ENCODE measurements at places on chromosomes 3 and 15.
A peak's percentile ranks its signal among the peaks of the same experiment; 100 is the strongest.

- peak; percentile 83 for DNase-seq
These were observed 373.3 kb downstream of the GAP43 start for GRCh38 chr3:115996420-115997108.

- DNase-seq, result no peak
These were observed 5.7 kb downstream of the RASL12 start for GRCh38 chr15:65062061-65062460.

DNA sequence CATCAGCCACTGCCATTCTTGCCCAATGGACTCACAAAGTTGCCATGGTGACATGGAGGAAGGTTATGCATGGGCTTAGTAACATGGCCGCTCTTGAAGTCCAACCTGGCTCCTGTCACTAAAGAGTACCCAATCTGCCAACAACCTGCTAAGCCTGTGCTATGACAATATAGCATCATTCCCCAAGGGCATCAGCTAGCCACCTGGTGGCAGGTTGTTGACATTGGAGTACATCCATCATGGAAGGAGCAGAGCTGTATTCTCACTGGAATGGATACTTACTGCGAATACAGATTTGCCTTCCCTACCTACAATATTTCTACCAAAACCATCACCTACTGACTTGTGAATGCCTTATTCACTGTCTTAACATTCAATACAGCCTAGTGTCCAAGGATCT is 138.9 kb upstream of the RORA start:
- DNase-seq, result no peak

DNA sequence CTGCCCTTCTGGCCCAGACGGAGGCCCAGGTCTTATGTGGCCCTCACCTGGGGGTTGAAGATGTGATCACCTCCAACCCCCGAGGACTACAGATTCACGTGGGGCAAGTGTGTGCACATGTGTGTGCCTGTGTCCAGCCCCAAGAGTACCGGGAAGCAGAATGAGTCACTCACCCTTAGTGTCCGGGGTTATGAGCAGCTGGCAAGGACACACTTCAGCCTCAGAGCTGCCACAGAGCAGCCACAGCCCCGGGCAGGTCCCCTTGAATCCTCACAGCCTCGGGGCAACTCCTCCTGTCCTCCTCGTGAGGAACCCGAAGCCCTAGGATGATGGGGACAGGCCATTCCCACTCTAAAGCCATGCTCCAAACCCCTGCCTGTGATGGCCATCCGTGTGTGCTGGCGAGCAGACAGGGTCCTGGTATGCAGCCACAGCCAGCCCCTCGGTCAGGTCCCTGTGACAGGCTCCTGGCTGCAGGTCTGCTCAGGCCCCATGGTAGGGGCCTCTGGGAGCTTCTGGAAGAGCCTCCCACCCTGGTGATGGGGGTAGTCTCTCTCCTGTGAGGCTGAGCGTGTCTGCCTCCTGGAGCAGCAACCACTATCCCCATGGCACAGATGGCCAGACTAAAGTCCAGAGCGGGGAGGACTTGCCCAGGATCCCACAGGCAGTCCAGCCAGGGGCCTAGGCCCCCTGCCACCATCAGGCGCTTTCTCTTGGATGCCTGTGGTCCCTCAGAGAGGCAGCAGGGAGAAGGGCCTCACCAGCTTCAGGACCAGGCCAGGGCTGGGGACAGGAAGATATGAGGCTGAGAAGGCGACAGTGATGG is 852 bp downstream of the STAB1 start:
- DNase-seq, result peak; percentile 62

GRCh38 chr15:27086149-27086548 is 115.2 kb downstream of the GABRG3 start:
- DNase-seq, result no peak

GRCh38 chr3:83500422-83500821 is 1458.4 kb upstream of the CADM2 start:
- DNase-seq, result peak; percentile 20

GRCh38 chr15:42695527-42696071 is 41.3 kb downstream of the CDAN1 start:
- DNase-seq, result no peak

DNA sequence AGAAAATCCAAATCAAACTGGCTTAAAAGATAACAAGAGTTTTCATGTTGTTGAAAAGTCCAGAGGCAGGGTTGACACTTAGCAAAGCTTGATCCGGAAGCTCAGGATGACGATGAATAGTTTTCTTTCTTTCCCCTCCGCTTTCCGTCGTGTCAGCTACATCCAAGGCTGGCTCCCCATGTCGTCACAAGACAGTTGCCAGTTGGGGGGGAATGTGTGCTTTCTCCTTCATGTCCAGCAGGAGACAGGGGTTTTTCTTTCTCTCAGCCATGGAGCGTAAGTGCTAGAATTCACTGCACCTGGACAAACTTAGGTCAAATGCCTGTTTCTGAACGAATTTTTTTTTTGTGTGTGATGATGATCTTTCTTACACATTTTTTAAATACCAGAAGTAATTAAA is 273.8 kb upstream of the RGMA start:
- DNase-seq, result no peak

GRCh38 chr3:111723293-111724215 is 128.4 kb upstream of the ZBED2 start:
- peak; percentile 93 for DNase-seq

- DNase-seq, result no peak
These were observed 211.4 kb upstream of the LRIG1 start for GRCh38 chr3:66712210-66712609.

GRCh38 chr3:81492040-81492439 is 269.4 kb downstream of the GBE1 start:
- peak; percentile 86 for DNase-seq

- no peak for DNase-seq
These were observed 227.8 kb upstream of the LYSMD4 start for GRCh38 chr15:99961011-99961441.

GRCh38 chr3:51679777-51680176 is 8.7 kb downstream of the TEX264 start:
- DNase-seq, result no peak

GRCh38 chr3:184171562-184171961 is 3.1 kb upstream of the AP2M1 start:
- DNase-seq, result peak; percentile 88

DNA sequence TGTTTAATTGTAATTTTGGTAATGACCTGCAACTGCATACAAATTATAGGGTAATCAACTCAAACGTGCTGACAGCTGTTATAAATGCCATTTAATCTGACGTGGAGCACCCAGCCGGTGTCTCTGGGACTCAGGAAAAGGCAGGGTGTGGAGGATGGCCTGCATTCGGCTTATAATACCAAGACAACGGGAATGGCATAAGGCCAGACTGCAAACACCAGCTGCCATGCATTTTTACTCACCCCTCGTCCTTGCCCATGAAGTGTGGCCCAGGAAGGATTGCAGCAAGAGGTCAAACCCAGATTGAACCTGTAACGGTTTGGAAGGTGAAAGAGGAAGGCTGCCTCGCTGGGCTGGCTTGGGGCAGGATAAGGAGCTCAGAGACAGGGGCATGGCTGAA is 96.4 kb downstream of the WNT7A start:
- DNase-seq, result no peak

DNA sequence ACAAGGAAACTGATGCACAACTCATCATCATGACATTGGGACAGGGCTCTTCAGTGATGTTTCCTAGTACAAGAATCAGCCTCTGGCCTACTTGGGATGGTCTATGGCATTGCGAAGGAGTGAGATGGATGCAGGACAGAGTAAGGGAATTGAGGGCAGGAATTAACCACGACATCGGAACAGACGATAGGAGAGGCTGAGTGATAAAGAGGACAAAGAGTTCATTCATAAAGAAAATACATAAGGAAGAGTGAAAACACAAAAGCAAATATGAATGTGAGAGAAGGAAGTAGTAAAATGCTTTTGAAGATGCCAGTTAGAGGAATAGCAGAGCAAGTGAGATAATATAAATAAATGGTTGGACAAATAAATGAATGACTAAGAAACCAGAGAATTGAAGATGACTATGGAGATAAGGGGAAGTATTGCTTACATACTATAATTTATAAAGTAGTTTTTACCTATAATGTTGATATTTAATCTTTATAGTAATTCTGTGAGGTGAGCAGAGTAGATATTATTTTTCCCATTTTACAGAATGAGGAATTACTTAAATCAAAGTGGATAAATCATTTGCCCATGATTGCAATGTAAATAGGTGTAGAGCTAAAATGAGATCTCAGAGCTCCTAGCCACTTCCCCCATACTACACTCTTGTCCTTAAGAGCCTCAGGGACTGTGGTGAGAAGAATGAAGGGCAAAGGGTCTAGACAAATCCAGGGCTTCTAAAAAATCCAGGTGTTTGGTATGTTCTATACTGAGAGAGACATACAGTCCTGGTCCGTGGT is 203.3 kb downstream of the DTWD1 start:
- DNase-seq, result no peak

- DNase-seq, result peak; percentile 52
These were observed 16.4 kb upstream of the SLC35G2 start for GRCh38 chr3:136802481-136802996.

GRCh38 chr15:27328186-27328585 is 357.2 kb downstream of the GABRG3 start:
- DNase-seq, result no peak

DNA sequence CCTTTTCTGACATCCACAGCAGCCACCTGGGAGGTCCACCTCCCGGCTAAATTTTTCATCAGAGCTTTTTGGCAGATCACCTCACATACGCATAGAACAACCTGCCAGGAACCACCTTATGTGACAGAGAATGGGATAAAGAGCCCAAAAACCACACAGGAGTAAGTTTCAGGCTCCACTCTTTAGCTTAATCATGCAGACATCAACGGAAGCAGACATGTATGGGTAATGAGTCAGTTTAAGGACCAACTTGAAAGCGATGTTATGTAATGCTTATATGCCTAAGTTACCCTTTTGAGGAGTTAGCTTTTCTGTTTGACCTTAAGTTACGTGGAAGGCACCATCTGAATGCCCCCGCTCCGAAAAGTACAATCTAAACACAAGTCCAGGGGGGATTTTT is 183.3 kb upstream of the BHLHE40 start:
- peak; percentile 70 for DNase-seq

- DNase-seq, result peak; percentile 10
These were observed 44.1 kb upstream of the CMTM7 start for GRCh38 chr3:32347343-32348125.

- DNase-seq, result peak; percentile 30
These were observed 817.6 kb upstream of the CFAP20DC start for GRCh38 chr3:59867185-59868002.

- no peak for DNase-seq
These were observed 283.2 kb downstream of the EPHB1 start for GRCh38 chr3:135078283-135078682.

GRCh38 chr15:63025460-63025859 is 17.1 kb upstream of the TPM1 start:
- no peak for DNase-seq

GRCh38 chr15:68508485-68509189 is 70.2 kb upstream of the CORO2B start:
- no peak for DNase-seq

DNA sequence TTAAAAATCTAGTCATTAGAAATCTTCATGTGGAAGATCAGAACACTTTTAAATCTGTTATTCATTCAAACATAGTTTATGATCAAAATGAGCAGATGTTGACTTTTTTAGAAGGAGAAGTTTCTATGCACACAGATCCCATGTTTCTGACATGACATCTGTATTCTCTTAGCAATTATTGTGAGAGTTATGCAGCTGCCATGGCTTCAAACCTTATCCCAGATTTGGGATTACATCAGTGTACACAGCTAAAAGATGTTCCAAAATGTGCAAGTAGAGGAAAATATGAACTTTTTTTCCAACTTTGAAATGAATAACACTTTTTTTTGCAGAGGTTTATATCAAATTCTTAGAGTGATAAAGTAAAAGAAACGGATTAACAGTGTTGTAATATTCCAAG is 1166.9 kb downstream of the ZPLD1 start:
- DNase-seq, result no peak

GRCh38 chr15:48828906-48829305 is 18.0 kb upstream of the CEP152 start:
- no peak for DNase-seq

DNA sequence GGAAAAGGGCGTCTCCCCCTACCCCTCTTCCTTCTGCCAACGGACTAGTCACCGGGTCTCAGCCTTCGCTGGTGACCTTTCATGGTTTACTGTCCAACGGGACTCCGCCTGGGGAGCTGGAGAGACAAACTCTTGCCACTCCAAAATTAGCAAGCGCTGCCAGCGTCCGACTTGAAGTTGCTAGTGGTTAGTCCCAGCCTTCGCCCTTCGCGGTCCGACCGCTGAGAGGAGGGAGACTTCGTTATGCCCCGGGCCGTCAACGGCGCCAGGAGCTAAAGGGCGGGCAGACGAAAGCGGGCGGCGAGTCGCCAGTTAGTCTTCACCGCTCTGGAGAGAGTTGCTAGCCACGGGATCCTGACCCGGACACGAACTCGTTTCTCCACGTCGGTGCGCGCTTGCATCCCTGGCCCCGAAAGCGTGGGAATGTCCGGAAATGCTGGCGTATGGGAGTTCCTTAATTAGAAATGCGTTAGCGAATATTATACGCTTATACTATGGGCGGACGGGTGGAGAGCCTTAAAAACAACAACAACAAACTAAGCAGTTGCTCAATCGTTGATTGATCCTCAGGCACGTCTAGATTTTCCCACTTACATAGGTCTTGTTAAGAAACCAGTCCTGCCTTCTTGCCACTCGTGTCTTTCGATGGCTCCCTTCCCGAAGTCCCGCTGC is 716 bp downstream of the SMC4 start:
- DNase-seq, result peak; percentile 68

DNA sequence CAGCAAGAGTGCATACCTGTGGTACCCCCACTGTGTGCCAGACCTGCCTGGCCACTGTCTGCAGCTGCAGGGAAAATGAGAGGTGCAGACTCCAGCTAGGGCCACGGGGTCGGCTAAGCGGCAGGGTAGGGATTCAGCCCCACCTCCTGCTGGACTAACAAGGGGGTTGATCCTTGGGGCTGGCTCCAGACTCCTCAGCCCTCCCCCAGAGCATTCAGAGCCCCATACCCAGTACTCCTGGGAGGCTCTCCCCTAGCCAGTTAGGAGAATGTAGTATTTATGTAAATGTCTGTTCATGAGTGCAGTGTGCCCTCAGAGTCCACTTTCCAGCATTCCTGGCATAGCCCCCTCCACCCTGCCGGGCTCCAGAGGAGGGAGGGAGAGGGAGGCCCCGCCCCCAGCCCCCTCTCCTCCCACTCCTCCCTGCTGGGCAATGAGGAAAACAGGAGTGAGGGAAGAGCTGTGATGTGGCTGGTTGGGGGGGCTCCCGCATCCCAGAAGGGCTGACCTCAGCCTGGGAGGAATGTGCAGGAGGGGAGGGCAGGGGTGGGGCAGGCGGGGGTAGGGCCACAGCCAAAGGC is 4.5 kb upstream of the SEMA3B start:
- peak; percentile 93 for DNase-seq

Data from fibroblast of lung (primary cell).